Neural progenitor cell (in vitro differentiated cells): ENCODE measurements at places on chromosomes 12 and 14.

DNA sequence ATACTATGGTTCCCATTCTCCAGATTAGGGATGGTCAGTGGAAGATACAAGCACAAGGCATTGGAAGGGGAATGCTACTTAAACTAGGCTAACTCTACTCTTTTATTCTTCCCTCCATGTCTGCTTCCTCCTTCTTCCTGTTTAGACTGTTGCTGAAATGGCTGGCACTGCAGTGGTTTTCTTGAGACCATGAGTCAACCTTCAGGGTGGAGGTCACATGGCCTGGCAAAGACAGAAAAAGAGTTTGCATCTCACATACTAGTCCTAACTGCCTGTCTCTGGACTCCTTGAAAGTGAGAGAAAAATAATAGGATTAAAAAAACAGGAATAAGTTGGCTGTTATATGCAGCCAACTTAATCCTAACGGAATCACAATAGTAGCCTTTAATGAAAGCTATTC, 37.0 kb downstream of the ALDH1L2 start:
- no peak for DNase-seq

DNA sequence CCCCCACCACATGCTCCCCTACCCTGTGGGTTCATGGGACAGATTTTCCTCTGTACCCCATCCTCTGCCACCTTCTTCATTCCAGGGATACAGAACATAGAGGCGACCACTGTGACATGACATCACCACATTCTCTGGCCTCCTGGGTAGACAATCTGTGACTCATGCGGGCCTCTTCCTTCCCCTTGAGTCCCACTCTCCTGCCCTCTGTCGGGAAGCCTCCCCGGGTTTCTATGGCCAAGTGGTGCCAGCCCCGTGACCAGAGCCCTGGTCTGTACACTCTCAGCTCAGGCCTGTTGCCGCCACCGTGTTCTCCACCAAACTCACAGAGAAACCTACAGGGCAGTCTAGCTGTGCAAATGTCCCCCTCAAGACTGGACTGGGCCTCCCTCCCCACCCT, 8.0 kb downstream of the CLMN start:
- DNase-seq, result no peak

DNA sequence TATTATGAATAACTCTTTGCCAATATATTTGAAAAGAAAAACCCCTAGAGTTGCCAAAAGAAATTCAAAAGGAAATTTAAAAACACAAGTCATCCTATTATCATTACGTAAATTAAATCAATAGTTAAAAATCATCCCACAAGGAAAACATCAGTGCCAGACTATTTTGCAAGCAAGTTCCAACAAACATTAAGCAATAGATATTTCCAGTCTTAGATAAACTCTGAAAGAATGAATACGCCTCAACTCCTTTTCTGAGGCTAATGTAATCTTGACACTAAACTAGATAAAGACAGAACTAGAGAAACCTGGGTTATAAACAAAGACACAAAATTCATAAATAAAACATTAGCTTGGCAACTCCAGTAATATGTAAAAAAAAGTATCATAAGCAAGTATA, 245.9 kb downstream of the FOXN3 start:
- no peak for DNase-seq

- DNase-seq, result no peak
Observed at GRCh38 chr12:1443421-1444141, 150.8 kb downstream of the FBXL14 start.

DNA sequence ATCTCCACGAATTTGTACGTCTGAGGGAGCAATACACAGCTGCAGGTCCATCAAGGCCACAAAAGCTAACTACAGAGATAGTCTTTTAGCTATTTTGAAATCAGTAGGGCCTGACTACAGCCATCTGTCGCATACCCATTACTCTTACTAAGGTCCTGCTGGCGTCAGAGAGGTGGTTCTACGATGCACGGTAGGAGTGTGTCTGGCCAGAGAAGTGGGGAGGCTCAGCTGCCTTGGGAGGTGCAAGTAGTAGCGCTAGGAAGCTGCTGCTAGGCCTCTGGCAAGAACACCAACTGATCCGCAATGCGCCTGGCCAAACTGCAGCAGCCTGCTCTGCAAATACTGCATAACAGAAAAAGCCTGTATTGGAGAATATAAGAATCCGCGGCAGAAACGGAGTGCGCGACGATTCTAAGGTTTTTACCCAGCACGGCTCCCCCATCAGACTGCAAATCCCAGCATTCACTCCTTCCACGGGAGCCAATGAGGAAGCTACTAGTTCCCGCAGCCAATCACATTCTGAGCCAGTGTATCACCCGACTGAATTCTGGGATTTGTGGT, 743 bp upstream of the CAND1 start:
- peak; percentile 97 for DNase-seq

DNA sequence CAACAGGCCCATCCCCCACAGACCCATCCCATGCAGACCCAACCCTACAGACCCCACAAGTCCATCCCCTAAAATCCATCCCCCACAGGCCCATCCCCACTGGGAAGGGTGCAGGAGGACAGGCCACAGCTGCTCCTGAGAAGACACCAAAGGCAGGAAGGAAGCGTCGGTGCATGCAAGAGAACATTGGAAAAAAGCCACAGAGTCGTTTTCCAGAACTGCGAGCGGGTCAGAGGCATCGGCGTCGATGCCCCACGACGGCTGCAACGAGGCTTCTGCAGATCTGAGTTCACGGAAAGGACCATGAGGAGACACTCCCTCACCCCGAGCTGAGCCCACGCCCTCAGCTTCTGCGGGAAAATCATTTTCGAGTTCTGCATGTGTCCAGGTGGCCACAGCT, 59.6 kb upstream of the GALNT9 start:
- DNase-seq, result no peak

- DNase-seq, result no peak
Observed at GRCh38 chr12:128551266-128551665, 272.5 kb downstream of the SLC15A4 start.

GRCh38 chr14:102544747-102545460, 35.3 kb upstream of the ANKRD9 start:
- peak; percentile 67 for DNase-seq

GRCh38 chr14:54776361-54777001, 126.1 kb downstream of the GCH1 start:
- no peak for DNase-seq

GRCh38 chr14:64531567-64531966, 9.0 kb upstream of the HSPA2 start:
- no peak for DNase-seq

GRCh38 chr12:14290951-14291350, 74.5 kb upstream of the ATF7IP start:
- no peak for DNase-seq

GRCh38 chr14:71228711-71229110, 321.5 kb downstream of the PCNX1 start:
- DNase-seq, result no peak

DNA sequence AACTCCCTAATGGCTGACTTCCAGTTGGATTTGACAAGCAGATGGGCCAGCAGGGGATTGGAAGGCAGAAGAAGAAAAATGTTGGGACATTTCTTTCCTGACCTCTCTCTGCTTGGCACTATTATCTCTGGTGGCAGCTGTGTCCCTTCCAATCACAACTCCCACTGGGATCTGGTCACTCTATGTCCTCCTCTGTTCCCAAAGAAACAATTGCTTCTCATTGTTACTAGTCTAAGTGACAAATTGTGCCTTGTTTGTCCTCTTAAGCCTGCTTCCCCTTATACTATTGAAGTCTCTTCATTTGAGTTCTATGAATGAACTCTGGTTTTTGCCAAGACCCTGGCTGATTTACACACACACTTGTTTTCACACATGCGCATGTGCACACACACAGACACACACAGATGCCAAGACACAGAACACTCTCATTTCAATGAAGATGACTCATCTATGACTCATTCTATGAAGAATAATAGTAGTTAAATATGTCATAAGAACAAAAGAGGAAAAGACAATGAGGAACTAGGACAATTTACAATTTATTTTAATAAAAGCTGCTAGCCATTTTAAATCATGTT, 83.0 kb upstream of the FAR2 start:
- DNase-seq, result peak; percentile 62
